Ammon's horn (tissue), 1 donor: ENCODE measurements at places on chromosomes 3 and 15.

DNA sequence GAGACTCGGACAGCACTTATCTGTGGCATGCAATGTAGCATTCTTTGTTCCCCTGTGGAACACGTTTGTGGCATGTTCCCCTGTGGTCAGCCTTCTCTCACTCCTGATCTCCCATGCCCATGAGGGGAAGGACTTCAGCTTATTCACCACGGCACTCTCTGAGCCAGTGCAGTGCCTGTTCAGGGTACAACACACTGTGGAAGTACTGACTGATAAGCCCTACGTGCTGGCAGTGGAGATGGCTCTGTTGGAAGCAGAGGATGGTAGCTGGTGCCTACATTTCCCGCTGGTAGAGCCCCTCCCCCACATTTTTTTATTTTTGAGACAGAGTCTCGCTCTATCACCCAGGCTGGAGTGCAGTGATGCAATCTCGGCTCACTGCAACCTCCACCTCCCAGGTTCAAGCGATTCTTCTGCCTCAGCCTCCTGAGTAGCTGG lies 43.5 kb upstream of the ETV5 start:
- DNase-seq = no peak

GRCh38 chr3:99586701-99587100 lies 51.7 kb upstream of the COL8A1 start:
- DNase-seq = no peak

GRCh38 chr3:79326642-79327041 lies 441.2 kb downstream of the ROBO1 start:
- no peak for DNase-seq

- no peak for DNase-seq
These were observed 4.0 kb downstream of the LHFPL4 start for GRCh38 chr3:9549600-9549999.

- peak; percentile 9 for DNase-seq
These were observed 128.5 kb upstream of the LRIG1 start for GRCh38 chr3:66629150-66629981.

- no peak for DNase-seq
These were observed 523.2 kb downstream of the SOX2 start for GRCh38 chr3:182234881-182235280.

DNA sequence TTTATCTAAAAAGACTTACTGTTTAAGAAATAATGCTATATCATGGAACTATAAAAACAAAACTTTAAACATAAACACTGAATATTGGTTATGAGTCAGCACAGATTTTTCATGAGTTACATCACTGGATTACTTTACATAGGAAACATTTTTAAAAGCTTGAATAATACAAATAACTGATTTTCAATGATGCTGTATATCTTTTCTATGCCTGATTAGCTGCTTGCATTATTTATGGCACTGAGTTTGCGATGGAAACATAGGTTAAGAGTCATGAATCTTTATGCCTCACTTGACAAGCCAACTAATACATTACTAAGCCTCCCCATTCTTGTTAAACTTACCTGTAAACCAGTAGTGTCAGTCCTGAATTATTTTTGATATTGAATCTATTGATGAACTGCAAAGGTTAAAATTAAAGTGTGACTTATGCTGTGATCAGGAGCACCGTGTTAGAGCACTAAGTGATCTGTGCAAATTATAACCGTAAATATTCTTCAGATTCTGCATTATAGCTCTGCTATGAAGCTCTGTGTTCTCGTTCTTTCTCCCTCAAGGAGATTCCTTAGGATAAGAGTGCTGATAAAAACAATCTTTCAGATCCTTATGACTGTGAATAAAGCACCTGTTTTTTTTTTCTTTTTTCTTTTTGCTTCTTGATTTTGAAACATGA lies 437.3 kb upstream of the BCHE start:
- DNase-seq = no peak

DNA sequence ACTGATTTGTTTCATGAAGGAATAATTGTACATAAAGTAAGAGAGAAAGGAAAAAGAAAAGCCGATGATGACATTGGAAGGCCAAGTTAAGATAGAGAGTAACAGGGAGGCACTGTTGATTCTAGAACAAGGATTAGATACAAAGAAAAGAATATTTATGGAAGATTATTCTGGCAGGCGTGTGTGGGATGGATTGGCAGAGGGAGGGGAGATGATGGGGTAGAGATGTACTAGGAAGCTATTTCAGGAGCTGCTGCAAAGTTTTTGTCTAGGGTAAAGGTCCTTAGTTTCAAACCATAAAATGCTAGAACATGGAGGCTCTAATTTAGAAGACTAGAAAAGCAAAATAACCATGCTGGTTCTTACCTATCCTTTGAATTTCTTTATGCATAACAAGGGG lies 280.0 kb upstream of the LRRN1 start:
- no peak for DNase-seq

DNA sequence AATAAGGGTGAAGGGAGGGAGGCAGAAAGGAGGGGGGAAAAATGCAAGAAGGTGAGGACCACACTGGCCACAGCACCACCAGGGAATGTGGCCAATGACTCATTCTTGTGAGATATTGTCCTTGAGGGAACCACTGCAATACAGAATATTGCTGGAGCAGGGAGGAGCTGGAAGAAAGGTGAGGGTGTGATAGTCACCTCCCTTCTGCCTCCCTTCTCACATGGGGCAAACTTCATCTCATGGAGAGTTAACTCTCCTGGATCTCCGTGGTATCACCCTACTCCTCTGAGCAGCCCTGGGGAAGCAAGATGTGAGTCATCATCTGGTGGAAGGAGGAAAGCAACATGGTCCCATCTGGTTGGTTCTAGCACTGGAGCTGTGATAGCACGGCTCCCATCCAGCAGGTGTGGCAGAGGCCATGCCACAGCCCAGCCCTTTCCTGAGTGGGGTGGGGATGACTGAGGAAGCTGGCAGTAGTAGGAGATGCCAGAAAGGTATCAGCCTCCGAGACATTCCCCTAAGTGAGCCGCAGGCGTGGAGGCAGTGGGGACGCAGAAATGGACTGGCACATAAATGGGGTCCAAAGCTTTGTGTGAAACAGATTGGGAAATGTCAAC lies 115.9 kb upstream of the LPP start:
- no peak for DNase-seq

GRCh38 chr15:73183071-73183470 lies 130.8 kb downstream of the NEO1 start:
- peak; percentile 24 for DNase-seq

GRCh38 chr15:75368689-75369239 lies 357 bp upstream of the MAN2C1 start:
- no peak for DNase-seq

DNA sequence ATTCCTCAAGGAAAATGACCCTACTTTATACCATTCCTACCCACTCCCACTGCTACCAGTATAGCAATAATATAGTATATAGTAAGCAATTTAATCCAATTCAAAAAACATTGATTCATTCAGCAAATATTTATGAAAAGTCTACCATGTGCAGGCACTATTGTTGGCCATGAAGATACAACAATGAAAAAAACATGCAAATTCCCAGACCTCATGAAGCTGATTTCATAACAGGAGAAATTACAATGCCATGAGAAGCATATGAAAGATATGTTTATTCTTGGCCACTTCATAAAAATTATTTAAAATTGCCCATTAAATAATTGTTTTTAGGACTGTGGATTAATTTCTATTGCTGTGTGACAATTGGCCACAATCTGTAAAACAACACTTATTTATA lies 315.8 kb upstream of the COL8A1 start:
- DNase-seq = no peak

DNA sequence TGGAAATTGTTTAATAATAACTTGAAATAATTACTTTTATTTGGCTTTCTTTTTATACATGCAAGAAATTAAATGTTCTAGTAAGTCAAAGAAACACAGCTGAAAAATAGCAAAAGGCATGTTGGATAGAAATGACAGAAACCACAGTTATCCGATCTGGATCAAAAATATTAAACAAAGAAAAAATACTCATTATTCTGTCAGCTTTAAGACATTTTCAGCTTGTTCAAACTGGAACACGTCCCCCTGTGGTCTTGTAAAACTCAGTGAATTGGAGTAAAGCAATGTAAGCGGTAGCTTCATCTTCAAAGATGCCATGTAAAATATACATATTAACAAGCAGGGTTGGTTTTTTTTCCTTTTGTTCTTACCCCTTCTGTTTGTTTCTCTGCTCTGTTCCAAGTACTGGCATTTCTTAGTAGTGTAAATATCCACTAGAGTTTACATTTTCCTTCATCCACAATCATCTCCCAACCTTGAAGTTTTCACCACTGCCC lies 223.4 kb downstream of the IGSF11 start:
- DNase-seq = no peak

DNA sequence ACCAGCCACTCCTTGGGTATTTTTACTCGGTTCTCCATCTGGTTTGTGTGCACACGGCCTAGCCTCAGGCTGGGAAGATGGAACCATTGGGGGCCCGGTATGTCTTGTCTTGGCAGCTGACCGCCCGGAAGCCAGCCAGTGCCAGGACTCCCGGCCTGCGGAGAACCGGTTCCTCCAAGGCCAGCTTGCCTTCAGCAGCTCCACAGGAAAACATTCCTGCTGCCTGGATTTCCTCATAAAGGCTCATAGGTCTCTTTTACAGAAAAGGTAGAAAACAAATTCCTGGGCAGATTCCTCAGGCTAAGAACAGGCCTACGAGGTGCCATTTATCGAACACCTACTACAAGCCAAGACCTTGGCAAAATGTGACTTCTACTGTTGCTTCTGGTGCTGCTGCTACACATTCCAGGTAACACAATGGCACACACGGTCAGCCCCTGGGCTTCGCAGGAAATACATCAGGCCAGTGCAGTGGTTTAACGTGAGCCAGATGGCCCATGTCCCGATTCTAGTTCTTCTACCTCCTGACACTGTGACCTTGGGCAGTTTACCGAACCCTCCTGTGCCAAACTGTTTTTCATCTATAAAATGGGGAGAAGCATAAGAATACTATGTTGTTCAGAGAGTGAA lies 141.8 kb downstream of the OPA1 start:
- DNase-seq = no peak

- DNase-seq = no peak
These were observed 179.6 kb downstream of the ADAMTSL3 start for GRCh38 chr15:83833569-83833968.

GRCh38 chr15:69648775-69649735 lies 196.4 kb downstream of the RPLP1 start:
- no peak for DNase-seq

DNA sequence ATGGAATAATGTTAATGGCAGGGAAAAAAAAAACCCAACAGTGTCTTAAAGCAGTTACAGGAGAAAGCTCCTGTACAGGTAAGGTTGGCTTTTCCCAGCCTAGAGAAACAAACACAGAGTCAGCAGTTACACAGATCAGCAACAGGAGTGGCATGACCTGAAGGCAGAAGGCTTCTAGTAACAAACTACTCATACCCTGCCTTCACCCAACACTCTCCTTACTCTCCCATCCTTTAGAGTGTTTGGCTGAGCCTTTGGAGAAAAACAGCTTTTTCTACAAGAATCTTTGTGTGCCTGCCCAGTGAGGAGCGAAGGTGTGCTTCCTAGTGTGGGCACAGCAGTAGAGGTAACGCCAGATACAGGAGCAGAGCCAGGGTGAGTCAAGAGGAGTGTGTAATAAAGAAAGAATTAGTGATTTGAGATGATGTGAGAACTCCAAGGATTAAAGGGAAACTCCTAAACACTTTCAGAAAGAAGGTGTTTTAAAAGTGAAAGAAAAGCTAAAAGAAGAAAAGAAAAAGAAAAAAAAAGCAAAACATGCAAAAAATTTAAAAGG lies 152.7 kb downstream of the POLR2M start:
- no peak for DNase-seq

GRCh38 chr3:17081520-17081919 lies 196.8 kb downstream of the PLCL2 start:
- no peak for DNase-seq
